ENCODE measurements at places on chromosomes 7 and 10. TPM values are rescaled to one million over a fixed set of nuclear protein-coding genes. Genes with fewer than 3 reads are reported as not detected.
A peak's percentile ranks its signal among the peaks of the same experiment; 100 is the strongest.

The GRM8 gene
- not detected for total RNA-seq

DNA sequence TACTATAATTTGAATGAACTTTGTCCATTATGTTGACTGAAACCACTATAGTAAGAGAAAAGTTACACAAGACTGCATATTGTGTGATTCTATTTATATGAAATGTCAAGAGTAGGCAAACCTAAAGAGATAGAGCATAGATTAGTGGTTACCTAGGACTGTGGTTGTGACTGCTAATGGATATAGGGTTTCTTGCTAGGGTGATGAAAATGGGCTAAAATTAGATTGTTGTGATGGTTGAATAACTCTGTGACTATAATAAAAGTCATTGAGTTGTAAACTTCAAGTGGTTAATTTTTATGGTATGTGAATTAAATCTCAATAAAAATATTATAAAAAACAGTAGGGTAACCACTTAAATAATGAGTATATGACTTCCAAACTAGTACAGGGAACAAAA, 142.9 kb upstream of the AHR start:
- no peak for DNase-seq
- no peaks in the 10 kb centered on the region for H3K36me3 ChIP-seq
- peaks cover 39% of the 10 kb centered on the region for H3K4me1 ChIP-seq
- H3K4me3 ChIP-seq: no peak overlapping the region
- no peak overlapping the region for H3K27ac ChIP-seq

- no peak for DNase-seq
- no peak overlapping the region for H3K27ac ChIP-seq
- no peaks in the 10 kb centered on the region for H3K4me1 ChIP-seq
- H3K36me3 ChIP-seq: no peaks in the 10 kb centered on the region
Observed at GRCh38 chr10:4944841-4945240, 18.4 kb upstream of the AKR1C1 start.

DNA sequence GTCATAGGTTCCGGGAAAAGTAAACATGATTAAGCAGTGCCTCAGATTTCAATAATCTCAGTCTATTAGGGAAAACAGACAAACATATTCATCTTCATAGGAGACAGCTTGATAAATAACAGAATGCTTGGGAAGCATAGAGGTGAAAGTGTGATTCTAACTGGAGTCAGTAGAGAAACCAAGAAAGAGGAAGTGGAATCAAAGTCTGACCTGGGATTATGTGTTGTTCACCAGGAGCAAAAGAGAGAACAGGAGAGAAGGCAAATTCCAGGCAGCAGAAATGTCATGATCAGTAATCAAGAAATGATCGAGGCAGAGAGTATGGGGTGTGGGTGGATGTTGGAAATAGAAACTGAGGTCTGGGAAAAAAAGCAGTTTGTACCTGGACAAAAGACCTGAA, 43.7 kb downstream of the DGKB start:
- no peaks in the 10 kb centered on the region for H3K27me3 ChIP-seq
- no peak overlapping the region for H3K27ac ChIP-seq
- H3K4me3 ChIP-seq: no peak overlapping the region
- no peaks in the 10 kb centered on the region for H3K4me1 ChIP-seq
- DNase-seq: no peak

- H3K36me3 ChIP-seq: peaks cover 17% of the 10 kb centered on the region
- peak overlapping the region; percentile 41 for H3K27ac ChIP-seq
- peaks cover 31% of the 10 kb centered on the region for H3K4me1 ChIP-seq
- no peak for DNase-seq
- no peaks in the 10 kb centered on the region for H3K27me3 ChIP-seq
- no peak overlapping the region for H3K4me3 ChIP-seq
Observed at GRCh38 chr7:77747178-77747577, 50.9 kb downstream of the RSBN1L start.

DNA sequence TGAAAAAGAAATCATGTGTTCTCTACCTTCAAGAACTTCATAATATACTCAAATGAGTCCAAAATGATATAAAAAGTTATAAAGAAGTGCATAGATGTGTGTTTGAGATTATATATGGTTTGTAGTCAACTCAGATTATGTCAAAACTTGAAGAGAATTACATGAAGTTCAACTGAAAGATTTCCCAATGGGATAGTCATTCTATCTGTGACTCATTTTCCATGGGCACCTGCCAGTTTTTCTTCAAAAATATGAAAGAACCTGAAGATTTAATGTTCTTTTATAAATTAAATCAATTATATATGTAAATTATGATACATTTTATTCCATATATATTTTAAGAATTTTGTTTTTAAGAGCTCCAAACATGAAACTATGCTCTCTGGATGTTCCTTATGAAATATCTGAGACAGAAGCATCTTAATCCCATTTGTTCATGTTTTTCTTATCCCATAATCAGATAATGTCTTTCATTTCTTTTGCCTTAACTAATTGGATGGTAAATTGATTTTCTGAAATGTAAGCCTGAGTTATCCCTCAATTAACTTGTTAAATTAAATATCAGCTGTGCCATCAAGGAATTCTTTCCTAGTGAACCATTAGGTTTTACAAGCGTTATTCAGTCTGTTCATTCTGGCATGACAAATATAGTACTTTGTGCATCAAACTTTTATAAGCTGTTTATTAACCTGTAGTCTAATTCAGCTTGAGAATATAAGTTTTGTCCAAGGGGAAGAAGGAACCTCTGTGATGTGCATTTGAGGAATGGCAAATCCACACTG, 387.1 kb downstream of the IPMK start:
- H3K27ac ChIP-seq: no peak overlapping the region
- no peaks in the 10 kb centered on the region for H3K4me1 ChIP-seq
- H3K4me3 ChIP-seq: no peak overlapping the region
- DNase-seq: no peak
- no peaks in the 10 kb centered on the region for H3K36me3 ChIP-seq

All from activated naive CD4-positive, alpha-beta T cell treated with anti-CD3 and anti-CD28 coated beads for 36 hours (primary cell).